ENCODE measurements at places on chromosomes 4 and X.

DNA sequence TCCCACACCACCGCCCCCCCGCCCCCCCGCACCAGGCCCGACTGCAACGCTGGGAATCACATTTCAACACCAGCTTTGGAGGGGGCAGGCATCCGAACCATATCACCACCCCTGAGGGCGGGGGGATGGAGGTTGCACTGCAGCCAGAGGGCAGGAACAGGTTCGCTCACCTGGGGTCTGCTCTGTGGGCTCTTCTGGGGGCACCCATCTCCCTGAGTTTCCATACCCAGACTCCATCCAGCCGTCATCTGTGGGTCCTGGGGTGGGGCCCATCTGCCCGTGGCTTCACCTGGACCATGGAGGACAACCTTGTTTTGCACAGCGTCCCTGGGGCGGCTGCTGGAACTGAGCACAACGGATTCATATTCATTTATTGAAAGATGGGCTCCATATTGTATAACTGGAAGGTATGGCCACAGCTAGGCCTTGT, 6.9 kb downstream of the PSAPL1 start:
- DNase-seq: no peak

- DNase-seq: no peak
Observed at GRCh38 chr4:17657849-17658248, 43.4 kb downstream of the MED28 start.

DNA sequence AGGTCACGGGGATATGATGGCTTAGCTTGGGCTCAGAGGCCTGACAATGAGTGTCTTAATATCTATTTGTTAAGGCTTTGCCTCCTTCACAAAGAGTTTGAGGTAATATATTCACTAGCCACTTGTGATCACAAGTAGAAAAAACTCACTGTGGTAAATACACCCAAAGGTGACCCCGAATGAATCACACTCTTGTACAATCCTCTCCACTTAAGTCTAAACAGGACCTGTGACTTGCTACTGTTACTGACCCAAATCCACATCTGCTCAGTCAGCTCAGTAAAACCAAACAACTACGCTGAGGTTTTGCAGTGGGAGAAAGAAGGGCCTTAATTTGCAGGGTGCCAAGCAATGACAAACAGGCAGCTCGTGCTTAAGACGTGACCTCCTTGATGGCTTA, 223.8 kb upstream of the MAGEC2 start:
- no peak for DNase-seq

DNA sequence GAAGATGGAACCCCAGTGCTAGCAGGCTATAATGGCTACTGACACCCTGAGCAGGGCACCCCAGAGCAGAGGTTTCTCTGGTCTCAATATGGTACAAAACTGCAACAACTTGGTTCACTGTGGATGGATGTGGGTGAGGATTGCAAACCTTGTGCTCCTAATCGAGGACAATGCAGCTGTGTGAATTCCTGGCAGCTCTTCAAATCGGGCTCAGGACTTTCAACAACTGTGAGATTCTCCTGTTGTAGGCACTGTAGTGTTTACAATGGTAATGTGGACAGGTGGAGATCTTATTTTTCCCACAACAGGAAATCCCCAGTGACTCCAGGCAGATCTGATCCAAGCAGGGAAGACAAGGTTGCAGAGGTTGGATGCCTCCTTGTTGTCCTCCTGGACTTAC, 101.5 kb downstream of the RCHY1 start:
- no peak for DNase-seq

GRCh38 chr4:168860827-168861226, 149.2 kb downstream of the CBR4 start:
- no peak for DNase-seq

- no peak for DNase-seq
Observed at GRCh38 chr4:38060829-38061431, 100.7 kb downstream of the PTTG2 start.

GRCh38 chrX:136999024-136999423, 34.8 kb downstream of the GPR101 start:
- DNase-seq: no peak

GRCh38 chr4:142236268-142236667, 599.9 kb downstream of the IL15 start:
- DNase-seq: no peak

GRCh38 chrX:136665258-136665900, 17.4 kb downstream of the CD40LG start:
- DNase-seq: no peak

DNA sequence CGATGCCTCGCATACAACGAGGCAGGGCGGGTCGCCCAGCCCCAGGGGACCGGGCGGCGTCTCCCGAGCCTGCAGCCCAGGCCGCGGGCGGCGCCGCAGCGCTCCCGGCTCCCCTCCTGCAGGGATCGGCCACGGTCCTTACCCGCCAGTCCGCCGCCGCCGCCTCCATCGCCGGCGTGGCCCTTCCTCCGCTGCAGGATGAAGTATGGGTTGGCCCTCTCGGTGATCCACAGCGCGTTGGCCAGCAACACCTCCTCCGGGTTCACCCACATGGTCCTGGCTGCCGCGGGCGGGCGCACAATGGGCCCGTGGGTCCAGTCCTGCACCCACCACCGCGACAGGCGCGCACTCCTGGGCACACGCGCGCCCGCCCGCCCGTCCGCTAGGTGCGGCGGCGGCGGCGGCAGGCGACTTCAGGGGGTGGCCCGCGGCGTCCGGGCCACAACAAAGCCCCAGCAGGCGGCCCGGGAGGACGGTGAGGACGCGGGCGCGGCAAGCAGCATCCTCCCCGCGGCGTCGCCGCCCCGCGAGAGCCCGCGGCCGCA, 339 bp downstream of the TBC1D9 start:
- DNase-seq: peak; percentile 4

DNA sequence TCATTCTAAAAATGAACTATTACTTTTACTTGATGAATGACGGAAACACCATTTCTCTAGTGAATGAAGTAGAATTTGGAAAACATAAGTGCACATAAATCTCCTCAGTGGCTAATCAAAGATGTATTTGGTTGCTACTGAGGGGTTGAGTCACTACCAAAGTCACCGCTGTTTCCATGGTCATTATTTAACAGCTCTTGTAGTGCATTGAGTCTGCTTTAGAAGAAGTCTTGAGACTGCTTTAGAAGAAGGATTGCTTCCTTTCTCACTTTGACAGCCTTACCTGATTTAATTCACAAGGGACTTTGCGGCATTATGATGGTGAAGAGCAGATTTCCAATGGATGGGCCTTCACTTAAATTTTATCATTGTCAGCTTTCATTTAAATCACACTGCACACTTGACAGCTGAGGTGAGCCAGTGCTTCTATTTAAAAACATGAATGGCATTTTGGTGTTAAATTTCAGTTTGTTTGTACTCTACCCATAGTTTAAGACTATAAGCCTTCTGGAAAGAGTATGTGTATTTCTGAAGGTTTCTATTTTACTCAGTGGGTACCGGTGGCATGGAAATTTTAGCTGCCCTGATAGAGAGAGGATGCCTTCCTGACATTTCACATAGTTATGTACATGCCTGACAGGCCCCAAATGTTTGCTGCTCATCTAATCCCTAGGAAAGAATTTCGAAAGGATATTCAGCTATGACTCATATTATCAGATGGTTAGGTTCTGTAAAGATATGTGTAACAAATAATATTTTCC, 9.5 kb downstream of the ASB5 start:
- no peak for DNase-seq

DNA sequence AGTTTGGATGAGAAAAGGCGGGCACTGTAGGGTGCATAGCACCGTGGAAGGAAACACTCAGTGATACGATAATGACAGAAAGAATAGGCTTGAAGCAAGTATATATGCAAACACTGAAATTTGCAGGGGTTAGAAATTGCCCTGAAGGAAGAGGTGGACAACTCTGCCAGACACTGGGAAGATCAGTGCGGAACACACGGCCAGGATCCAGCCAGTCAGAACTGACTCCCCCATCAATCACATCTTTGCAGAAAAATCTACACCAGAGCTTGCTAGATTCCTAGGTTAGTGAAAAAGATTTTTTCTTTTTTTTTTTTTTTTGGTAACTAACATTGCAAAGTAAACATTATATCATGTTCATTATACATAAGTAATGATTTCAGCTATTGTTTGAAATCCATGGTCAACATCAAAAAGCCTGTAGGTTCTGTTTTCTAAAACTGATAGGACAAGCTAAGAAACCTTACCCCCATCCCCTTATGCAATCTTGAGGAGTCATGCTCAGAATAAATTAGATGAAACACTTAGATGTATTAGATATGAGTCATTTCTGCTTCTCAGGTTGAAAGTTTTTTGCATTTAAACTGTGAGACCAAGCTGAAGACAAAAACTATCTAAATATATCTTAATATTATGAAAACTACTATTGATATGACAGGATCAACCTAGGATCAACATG, 38.9 kb downstream of the TRIML1 start:
- DNase-seq: no peak

DNA sequence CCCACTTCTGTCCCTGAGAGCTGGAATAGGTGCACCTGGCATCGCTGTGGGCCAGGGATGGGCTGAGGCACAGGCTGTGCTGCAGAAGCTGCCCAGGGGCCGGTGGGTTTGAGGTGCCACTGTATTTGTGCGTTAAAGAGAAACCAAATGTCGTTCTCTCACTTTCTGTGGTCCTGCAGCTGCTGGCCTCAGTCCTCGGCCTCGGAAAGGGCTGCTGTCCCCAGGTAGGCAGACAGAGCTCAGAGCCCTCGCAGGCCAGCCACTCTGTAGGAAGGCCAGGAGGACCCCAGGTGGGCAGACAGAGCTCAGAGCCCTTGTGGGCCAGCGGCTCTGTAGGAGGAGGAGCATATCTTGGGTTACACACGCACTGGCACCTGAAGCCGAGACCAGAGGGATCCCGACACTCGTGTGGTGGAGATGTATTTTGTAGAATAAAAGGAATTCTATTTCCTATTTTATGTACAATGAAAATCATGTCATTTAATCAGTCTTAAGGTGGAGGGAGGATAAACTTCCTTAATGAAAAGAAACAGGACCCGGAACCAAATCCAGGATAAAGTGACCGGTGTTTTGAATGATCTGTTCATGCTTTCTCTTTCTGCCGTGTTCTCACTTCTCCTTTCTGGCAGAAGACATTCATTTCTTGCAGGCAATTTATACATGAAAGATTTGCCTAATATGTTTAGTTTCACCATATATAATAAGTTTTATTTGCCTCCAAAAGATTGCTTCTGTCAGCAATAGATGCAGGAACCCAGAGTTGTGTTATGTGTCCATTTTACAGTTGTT, 54.4 kb upstream of the HGFAC start:
- no peak for DNase-seq

DNA sequence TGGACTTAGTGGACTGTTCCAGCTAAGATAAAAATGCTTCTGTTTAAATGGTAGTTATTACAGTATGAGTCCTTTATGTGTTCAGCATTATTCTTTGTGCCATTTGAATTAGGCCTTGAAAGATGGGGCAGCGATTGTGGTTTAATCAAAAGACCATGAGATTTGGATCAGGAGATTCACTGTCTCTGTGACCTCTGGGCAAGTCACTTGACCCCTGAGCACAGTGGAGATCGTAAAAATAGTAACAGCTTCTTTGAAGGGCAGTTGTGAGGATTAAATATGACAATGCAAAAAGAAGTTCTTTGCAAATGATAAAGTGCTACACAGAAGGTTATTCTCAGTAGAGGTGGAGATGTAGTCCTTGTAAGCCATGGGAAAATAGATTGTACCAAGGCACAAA, 10.8 kb downstream of the CXCR3 start:
- DNase-seq: no peak

GRCh38 chr4:88955580-88956380, 101.2 kb downstream of the FAM13A start:
- no peak for DNase-seq

GRCh38 chr4:128061566-128062536, 739 bp downstream of the LARP1B start:
- DNase-seq: peak; percentile 68

DNA sequence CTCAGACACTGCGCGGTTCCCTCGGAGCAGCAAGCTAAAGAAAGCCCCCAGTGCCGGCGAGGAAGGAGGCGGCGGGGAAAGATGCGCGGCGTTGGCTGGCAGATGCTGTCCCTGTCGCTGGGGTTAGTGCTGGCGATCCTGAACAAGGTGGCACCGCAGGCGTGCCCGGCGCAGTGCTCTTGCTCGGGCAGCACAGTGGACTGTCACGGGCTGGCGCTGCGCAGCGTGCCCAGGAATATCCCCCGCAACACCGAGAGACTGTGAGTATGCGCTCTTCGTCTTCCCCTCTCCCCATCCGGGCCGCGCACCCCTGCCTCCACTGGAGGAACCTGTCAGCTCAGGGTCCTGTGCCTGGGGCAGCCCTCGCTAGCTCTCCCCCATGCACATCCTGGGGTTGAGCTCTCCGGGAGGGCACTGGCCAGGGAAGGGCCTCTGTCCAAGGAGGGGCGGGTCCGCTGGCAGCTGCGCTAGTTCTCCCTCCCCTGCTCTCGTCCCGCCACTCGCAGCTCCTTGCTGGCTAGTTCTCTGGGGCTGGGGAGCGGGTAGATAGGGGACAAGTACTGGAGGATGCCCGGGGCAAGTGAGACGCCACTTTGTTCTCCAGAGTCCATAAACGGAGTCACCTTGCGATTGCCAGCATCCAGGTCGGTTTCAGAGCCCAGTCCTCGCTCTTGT, 2.2 kb downstream of the SLIT2 start:
- no peak for DNase-seq

DNA sequence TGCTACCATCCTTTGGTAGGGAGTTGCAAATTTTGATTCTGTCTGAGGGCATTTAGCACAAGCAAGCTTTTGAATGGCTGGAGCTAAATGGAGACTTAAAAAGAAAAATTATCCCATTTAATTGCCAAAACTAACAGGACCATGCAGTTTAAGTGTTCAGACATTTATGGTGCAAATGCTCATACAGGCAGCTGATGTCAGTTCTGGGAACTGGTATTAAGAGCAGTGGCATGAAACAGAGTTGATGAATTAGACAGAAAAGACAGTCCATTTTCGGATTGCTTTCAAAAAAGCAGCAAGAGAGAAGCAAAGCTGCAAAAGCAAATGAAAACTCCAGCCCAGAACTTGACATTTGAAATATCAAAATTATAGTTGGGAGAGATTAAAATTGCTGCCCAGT, 1.3 kb downstream of the SCRG1 start:
- no peak for DNase-seq

DNA sequence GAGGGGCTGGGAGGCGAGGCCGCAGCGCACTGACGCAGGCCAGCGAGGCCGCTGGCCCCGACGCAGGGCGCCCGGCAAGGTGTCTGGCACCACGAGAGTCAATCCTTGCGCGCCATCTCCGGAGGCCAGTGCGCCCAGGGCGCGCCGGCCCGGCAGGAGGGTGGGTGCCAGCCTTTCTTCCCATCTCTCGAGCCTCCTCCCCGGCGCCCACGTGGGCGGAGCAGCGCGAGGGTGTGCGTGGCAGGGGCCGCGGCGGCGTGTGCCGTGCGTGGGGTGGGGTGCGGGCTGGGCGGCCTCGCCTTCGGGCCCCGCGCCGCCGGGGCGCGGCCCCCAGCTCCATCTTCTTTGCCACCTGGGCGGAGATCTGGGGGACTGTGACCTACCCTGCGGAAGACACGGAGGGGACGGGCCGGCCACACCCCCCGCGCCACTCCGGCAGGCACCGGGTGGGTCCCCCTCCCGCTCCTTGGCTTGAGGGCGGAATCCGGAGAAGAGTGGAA, 877 bp downstream of the JAKMIP1 start:
- peak; percentile 70 for DNase-seq

All from activated CD4-positive, alpha-beta T cell treated with anti-CD3 and anti-CD28 coated beads, Interleukin-2, Interleukin-6, amounts not matched to agents 100 ng/mL and 50 ng/mL, durations not matched to agents 16 hours and 8 hours (primary cell).